ENCODE measurements at places on chromosomes 12 and 14. TPM values are rescaled to one million over a fixed set of nuclear protein-coding genes. Genes with fewer than 3 reads are reported as not detected.

The COCH gene
- total RNA-seq: 0.38 TPM

- no peak for DNase-seq
Observed at GRCh38 chr12:82474798-82475184, 116.5 kb downstream of the METTL25 start.

The HHIPL1 gene
- 3.4 TPM for total RNA-seq

The SCNN1A gene
- total RNA-seq: 0.08 TPM

- no peak for DNase-seq
Observed at GRCh38 chr12:67052981-67053380, 216.2 kb upstream of the CAND1 start.

The RAD51AP1 gene
- 1.4 TPM for total RNA-seq

DNA sequence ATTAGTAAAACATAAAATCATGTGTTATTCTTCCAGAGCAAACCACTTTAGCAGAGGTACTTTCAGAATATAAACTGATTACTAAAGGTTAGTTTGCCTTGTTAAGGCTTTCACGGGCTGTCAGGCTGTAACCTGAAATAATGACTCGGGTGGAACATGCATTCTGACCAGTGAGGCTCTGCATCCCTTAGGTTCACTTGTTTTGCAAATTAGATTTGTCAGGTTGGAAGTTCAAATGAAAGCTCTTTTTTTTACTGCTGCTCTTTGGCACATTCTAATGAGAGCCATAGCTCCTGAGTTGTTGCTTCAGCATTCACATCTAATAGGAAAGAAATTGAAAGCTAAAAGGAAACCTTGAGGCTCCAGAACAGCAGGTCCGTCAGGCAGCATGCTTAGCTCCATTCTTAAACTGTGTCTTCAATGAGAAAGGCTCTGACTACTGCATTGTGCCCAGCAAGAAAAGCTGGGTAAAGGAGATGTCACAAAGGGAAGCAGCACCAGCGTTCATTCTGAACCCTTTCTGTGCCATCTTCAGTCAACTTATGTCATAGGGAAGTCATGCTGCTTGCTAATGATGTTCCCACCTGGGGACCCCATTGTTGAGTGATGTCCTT, 445.5 kb upstream of the FBXO33 start:
- DNase-seq: no peak

DNA sequence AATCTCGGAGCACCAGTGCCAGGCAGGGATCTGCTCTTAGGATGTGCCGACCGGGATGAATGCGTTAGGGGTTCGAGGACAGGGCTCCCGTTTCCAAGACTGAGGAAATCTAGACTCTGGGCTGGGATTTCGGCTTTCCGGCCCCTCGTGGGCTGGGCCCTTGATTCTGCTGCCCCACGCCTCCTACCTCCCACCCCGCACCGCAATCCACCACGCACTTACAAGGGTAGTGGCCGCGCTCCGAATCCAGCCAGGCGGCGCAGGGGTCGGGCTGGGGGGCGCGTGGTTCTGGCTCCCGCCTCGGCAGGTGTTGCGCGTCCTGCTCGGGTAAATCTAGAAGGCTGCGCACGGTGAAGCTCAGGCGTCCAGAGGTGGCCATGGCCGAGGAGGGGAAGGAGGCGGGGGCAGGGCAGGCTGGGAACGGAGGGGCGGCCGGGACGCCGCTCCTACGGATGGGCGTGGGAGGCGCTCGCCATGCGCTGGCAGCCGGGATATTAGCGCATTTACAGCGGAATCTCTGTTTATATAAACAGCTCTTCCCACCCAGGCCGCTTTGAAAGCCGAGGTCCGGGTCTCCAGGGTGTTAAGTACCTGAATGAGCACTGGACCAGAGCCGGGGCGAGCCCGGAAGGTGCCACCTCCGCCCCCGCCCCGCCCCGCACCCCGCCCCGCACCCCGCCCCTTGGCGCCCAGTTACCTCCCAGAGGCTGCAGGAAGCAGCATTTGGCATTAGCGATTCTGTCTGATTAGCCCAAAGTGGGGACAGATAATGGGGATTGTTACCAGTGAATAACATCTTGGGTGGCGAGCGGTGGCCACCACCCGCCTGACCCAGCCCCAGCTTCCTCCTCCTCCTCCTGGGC, at the start of gene NKX2-8:
Gene NKX2-8 (minus strand): TSS at position 604 of the 863 bp plus-strand sequence. CDS start 225 bp downstream, at position 379.
- DNase-seq: no peak

DNA sequence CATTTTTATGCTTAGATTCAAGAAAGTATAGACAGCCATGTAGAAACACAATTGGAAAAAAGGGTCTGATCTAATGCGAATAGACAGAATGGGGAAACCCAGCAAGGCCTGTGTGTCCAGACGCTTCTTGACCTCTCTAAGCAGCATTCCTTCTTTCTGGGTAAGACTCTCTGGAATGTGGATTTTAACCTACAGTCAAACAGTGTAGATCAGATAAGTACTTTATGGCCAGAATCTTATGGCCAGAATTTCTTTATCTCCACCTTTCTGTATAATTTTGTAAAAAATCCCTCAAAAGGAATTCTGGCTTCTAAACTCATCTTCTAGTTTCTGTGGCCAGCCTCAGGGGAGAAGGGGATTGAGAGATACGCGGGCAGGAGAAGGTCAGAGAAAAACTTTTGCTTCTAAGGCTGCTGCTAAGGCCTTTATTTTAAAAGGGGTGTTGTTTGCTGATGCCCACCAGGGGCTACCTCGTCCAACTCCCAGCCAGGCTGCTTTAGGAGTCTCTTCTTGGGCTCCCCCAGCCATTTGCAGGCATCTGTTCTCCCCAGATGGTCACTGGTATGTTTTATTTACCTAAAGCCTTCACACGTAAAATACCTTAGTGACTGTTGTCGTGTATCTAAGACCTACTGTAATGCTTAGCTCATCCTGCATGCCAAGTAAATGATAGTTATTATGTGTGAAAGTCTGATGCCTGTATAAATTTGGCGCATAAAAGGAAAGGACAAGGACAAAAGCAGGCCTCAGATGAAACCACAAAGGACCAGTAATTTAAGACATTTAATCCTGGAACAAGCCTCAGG, 68.4 kb downstream of the ANO6 start:
- DNase-seq: no peak

- no peak for DNase-seq
Observed at GRCh38 chr14:58876608-58877007, 238.8 kb downstream of the DACT1 start.

DNA sequence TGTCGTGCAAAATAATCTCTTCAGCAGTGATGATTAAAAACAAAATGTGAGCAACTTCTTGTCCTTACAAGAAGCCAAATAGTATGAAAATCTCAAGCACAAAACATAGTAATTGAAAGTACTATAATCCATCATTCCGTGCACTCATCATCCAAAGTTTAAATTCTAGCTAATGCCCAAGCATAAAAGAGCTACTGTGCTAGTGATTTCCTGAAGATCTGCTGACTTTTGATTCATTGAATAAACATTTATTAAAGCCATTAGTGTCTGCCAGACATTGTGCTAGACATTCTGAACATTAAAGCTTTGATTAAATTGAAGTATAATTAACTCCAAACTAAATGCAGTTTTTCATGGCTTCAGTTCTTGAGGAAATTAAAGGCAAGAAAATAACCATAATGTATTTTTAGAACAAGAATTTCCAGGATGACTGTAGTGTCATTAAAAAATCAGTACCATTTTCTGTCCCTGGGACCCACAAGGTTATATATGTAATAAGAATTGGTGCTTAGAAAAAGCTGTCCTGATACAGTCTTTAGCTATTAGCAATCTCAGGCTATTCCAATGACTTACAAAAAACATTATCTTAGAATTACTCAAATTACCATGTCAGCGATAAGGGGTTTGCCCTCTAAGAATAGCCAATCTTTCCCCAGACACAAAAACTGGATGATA, 71.7 kb downstream of the CMAS start:
- no peak for DNase-seq

The CCDC196 gene
- total RNA-seq: not detected

GRCh38 chr14:103696070-103696402, 19.2 kb downstream of the XRCC3 start:
- peak; percentile 58 for DNase-seq

GRCh38 chr12:124380796-124381455, 86.0 kb downstream of the RFLNA start:
- DNase-seq: no peak

The PLXNC1 gene
- total RNA-seq: 5.1 TPM

- DNase-seq: no peak
Observed at GRCh38 chr12:98741196-98741555, 96.1 kb downstream of the APAF1 start.

The CLEC6A gene
- not detected for total RNA-seq

The MRPL52 gene
- total RNA-seq: 86.2 TPM

GRCh38 chr14:58288106-58288792, 10.1 kb upstream of the ARID4A start:
- no peak for DNase-seq

DNA sequence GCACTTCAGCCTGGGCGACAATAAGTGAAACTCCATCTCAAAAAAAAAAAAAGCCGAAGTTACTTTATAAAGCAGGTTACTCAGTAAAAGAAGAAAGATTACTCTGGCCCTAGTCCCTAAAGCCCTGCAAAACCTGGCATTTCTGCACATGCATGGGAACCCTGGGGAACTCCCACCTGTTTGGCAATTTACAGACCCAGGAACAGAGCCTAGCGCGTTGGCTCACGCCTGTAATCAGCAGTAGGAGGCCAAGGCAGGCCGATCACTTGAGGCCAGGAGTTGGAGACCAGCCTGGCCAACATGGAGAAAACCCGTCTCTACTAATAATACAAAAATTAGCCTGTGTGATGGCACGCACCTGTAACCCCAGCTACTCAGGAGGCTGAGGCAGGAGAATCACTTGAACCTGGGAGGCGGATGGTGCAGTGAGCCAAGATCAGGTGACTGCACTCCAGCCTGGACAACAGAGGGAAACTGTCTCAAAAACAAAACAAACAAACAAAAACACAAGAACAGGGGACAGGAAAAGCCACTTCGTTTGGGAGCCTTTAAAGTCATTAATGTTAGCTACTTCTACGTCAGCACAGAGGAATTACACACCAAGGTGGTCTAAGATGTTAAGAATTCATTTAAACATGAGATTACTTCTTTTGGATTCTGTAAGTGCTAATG, 34.1 kb upstream of the SPTSSA start:
- DNase-seq: peak; percentile 80

DNA sequence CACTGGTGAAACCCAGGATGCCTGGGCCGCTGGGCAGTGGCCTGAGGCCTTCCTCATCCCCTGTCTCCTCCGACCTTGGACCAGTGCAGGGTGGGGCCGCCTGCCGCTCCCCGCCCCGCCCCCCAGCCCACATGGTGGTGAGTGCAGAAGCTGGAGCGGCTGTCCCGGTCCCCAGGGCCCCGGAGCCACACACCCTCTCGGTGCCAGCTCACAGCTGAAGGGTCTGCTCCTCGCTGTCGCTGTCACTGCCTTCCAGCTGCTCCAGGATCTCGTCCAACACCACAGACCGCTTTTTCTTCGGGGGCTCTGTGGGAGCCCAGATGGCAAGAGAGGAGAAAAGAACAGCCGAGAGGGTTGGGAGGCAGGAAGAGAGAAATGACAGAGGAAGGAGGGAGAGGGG, 143.1 kb downstream of the RBM19 start:
- DNase-seq: no peak

- no peak for DNase-seq
Observed at GRCh38 chr14:95379634-95380033, 59.9 kb upstream of the CLMN start.

The RNASE4 gene
- 20.0 TPM for total RNA-seq

GRCh38 chr14:106790189-106791036, 1264.0 kb downstream of the TMEM121 start:
- DNase-seq: peak; percentile 80

The RDH16 gene
- 0.06 TPM for total RNA-seq

- DNase-seq: no peak
Observed at GRCh38 chr14:23121361-23121771, 2.3 kb upstream of the CEBPE start.

The INHBE gene
- not detected for total RNA-seq

Data from right cardiac atrium (tissue), 5 donors.